ENCODE measurements at places on chromosomes 5 and 9.

- DNase-seq, result no peak
These were observed 302.4 kb upstream of the PANK3 start for GRCh38 chr5:168881427-168882149.

- DNase-seq, result no peak
These were observed 188.3 kb upstream of the NMUR2 start for GRCh38 chr5:152593388-152593787.

DNA sequence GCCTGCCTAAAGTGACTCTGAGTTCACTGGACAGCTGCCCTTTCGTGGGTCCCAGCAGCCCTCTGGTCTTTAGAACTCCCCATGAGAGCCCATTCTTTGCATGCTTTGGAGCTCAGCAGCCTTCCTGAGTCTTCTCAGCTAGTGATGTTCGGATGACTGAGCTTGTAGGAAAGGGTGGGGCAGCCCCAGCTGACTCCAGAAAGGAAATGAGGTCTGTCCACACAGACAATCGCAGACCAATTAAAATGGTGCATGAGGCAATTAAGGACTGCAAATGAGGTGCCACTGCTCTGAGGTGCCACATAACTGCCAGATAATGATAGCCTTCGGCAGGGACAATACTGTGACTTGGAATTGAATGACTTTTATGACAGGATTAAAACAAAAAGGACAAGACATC is 25.4 kb upstream of the TOMM5 start:
- DNase-seq, result no peak

DNA sequence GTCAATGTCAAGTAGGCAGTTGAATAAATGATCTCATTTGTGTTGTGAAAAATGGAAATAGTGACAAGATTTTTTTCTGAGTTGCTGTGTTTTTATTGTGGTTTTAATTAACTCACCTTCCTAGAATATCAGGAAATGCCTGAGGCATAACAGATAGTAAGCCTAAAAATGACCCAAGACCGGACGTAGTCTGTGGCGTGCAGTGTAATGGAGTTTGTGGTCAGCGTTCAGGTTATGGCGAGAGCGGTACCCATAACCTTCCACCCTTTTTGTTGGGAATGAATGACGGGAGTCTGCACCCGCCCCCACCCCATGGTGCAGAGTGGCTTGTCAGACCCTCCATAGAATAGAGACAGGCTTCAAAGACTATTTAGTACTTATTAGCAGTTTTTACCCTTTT is 119.3 kb downstream of the GALNT10 start:
- DNase-seq, result no peak

GRCh38 chr9:757246-757881 is 84.1 kb upstream of the DMRT1 start:
- DNase-seq, result no peak

- DNase-seq, result no peak
These were observed 385.2 kb upstream of the KLF4 start for GRCh38 chr9:107874591-107875369.

GRCh38 chr5:175520321-175520720 is 42.0 kb downstream of the SFXN1 start:
- DNase-seq, result no peak

DNA sequence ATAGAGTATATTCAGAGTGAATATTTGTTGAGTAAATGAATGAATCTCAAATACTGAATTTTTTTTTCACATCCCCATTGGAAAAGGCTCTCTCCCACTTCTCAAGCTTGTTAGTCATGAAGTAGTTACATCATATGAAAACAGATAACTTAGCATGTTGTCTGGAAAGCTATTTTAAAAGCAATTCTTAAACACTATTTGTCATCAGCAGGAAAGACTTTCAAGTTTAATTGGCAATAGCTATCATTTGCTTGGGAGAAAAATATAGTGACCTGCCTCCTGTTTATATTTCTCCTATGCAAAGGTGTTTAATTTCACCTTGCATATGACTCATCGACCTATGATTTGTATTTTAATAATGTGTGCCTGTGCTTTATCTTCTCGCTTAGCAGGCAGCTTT is 499.8 kb upstream of the GRIA1 start:
- no peak for DNase-seq

GRCh38 chr5:111461255-111461671 is 51.1 kb downstream of the STARD4 start:
- no peak for DNase-seq

DNA sequence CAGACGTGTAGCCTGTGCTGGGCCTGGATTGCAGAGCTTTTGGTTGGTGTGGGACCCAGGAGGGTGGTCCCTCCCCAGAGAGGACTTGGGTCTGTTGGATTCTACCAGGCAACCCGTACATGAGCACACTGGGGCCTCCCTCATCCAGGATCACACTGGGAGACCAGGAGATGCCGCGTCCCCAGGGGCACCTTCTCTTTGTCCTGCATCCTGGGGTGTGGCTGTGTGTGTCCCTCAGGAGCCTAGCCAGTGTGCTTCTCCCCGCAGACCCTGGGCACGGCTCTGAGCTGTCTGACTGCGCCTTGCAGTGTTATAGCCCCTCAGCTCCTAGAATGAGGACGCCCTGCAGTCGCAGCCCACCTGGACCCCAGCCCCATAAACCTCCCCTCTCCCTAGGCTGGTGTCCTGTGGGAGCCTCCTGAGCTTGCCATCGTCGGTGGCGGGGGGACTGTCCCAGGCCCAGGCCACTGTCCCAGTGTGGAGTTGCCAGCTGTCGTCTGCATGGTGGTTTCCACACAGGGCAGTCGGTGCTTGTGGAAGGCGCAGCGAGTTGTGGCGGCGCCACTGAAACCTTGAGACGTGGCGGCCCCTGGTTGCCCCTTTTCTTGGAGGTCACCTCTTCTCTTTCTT is 27.6 kb downstream of the CEP72 start:
- no peak for DNase-seq

- DNase-seq, result no peak
These were observed 10.9 kb upstream of the SLC25A51 start for GRCh38 chr9:37914701-37915358.

DNA sequence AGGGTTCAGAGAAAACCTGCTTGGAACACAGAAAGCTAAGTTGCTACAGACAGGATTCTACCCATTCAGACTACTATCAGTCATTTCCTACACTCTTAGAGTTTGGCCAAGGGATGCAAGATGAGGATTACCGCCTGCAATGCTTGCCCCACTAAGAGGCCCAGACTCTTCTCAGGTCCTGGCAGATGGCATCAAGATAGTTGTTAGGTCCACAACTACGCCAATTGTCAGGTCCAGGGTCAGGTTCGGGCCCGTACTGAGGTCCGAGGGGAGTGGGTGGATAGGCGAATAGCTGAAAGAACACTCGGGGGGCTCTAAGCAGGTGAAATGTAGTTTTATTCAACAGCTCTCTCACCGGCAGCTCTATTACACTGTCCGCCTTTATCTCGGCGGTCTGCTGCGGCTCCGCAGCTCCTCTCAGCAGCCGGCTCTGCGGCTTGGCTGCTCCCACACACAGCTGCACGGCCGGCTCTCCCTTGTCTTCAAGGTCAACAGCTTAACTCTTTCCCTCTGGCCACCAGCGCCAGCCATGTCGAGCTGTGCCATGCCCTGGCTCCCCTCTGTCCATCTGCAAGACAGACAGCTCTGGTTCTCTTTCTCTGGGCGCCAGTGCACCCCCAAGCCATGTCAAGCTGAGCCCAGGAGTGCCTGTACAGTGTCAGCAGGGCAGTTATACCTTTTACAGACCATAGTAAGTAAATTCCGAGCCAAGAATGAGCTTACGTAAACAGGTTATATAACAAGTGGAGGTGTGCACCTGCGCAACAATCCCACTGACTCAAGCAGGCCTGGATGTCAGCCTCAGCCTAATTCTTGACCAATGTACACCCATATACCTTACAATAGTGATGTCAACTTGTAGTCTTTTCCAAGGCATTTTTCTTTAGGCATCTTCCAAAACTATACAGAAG is 24.0 kb downstream of the ENC1 start:
- no peak for DNase-seq

- DNase-seq, result no peak
These were observed 9.7 kb downstream of the RAD1 start for GRCh38 chr5:34905564-34905963.

- DNase-seq, result no peak
These were observed 798 bp downstream of the PITX1 start for GRCh38 chr5:135032999-135033861.

DNA sequence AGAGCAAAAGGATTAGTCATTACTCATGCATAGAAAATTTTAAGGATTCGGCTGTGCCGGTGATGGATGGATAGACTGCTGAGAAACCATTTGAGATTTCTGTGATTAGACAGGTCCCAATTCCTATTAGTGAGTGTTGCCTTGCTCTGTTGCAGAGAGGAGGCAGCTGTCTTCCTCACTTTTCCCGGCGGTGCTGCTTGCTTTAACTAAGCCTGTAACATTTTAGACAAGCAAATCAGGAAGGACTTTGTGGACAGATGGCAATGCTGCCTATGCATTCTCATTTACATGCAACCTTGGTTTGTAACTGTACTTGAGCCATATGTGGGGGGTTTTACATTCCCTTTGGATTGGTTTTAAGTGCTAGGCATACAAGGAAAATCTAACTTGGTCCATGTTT is 1176.3 kb downstream of the CDH18 start:
- no peak for DNase-seq

GRCh38 chr5:102625928-102626327 is 127.1 kb upstream of the SLCO6A1 start:
- no peak for DNase-seq

DNA sequence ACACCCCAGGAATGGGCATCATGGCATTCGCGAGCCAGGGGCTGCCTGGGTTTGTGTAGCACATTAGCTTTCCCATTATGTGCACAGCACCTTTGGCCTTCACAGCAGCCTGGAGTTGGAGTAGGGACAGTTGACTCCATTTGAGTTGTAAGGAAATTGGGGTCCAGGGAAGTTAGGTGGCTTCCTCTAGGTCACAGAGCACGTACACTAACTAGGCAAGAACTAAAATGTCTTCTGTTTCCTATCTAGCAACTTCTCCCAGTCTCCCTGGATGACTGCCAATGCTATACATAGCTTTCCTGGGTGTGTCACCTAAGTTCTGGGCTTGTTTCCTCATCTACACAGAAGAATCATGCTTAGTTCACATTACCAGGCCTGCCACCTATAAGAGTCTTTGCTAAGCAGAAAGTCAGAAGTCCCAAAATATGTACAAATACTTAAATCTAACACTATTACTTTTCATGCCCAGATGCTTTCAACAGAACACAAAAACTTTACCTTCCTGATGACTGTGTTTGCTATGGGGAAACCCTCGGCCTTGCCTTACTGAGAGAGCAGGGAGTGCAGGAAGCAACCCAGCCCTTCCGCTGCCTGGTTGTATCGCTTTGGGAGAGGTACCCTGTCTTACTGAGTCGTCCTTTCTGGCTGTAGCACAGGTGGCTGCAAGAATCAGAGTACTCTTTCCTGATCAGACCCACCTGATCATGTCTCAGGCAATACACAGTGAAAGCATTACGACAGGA is 12.0 kb downstream of the MACROH2A1 start:
- DNase-seq, result no peak

GRCh38 chr5:88952996-88953643 is 70.1 kb upstream of the MEF2C start:
- DNase-seq, result no peak

GRCh38 chr9:75233011-75233410 is 144.7 kb downstream of the OSTF1 start:
- no peak for DNase-seq

GRCh38 chr5:122394284-122394930 is 82.4 kb downstream of the SNCAIP start:
- no peak for DNase-seq

- no peak for DNase-seq
These were observed 211.3 kb upstream of the PRR16 start for GRCh38 chr5:120252839-120253238.

- no peak for DNase-seq
These were observed 63.9 kb downstream of the CETN3 start for GRCh38 chr5:90345684-90346083.

DNA sequence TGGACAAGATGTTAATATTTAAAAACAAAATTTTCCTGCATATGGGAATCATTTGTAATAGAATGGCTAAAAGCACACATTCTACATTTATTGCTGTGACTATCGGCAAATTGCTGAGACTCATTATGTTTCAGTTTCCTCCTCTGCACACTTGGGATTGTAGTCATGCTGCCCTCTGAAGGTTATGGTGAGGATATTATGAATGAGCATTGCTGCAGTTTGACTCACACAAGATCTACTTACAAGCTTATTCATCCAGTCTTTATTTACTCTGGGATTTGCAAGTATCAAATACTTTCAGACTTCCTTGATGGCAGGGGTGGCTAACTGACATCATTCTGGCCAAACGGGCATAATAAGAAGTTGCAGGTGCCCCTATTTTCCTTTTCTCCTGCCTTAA is 9.5 kb upstream of the NFIL3 start:
- DNase-seq, result no peak

- no peak for DNase-seq
These were observed 351.1 kb upstream of the DAB2 start for GRCh38 chr5:39775797-39776365.

DNA sequence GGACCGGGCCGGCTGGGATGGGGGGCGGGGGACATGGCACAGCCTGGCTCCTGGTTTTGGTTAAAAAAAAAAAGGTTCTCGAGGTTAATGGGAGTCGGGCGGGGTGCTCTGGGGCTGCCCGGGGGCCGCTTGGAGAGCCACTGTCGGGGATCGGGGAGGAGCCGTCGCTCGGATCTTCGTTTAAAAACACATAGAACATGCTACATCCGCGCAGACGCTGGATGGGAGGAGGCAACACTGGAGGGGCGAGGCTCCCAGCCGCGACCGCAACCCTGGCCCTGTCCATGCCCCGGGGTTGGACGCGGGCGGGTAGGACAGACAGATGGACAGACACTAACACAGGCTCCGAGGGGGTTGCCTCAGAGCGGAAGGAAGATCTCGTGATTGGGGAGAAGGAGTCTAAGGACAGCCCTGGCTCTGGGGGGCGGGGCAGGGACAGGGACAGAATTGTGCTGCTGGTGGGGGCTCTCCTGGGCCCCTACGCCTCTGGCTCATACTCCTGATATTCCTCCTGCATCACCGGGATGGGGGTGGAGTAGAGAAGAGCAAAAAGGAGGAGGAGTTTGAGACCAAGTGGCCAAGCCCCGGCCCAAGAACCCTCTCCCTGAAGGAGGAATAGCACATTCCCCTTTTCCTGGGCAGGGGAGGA is 9.9 kb downstream of the SNCB start:
- no peak for DNase-seq

- DNase-seq, result no peak
These were observed 25.7 kb downstream of the RAPGEF1 start for GRCh38 chr9:131714161-131714646.

DNA sequence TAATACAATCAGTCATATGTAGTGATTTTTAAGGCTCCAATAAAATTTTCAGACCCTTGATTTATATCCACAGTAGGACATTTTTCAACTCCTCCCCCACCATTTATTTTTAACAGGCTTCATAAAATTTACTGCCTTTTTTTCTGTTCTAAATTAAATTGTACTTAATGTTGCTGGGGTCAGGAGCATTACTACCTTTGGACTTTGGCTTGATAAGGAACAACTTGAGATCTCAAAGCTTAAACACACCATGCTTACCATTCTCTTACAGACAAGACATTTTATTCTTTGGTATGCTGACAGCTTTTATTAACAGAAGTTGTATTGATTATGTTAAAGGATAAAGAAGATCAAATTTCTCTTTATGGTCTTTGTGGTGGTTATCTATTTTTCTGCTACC is 30.5 kb downstream of the TRPM3 start:
- no peak for DNase-seq
